Common myeloid progenitor, CD34-positive (primary cell): ENCODE measurements at places on chromosomes 16 and 17.

- DNase-seq = no peak
These were observed 105.5 kb downstream of the SPAG9 start for GRCh38 chr17:51015145-51015558.

- DNase-seq = peak; percentile 25
These were observed 19.6 kb upstream of the EEF2K start for GRCh38 chr16:22186517-22186916.

- DNase-seq = no peak
These were observed 2178.3 kb downstream of the TP53TG3F start for GRCh38 chr16:35637683-35638082.

DNA sequence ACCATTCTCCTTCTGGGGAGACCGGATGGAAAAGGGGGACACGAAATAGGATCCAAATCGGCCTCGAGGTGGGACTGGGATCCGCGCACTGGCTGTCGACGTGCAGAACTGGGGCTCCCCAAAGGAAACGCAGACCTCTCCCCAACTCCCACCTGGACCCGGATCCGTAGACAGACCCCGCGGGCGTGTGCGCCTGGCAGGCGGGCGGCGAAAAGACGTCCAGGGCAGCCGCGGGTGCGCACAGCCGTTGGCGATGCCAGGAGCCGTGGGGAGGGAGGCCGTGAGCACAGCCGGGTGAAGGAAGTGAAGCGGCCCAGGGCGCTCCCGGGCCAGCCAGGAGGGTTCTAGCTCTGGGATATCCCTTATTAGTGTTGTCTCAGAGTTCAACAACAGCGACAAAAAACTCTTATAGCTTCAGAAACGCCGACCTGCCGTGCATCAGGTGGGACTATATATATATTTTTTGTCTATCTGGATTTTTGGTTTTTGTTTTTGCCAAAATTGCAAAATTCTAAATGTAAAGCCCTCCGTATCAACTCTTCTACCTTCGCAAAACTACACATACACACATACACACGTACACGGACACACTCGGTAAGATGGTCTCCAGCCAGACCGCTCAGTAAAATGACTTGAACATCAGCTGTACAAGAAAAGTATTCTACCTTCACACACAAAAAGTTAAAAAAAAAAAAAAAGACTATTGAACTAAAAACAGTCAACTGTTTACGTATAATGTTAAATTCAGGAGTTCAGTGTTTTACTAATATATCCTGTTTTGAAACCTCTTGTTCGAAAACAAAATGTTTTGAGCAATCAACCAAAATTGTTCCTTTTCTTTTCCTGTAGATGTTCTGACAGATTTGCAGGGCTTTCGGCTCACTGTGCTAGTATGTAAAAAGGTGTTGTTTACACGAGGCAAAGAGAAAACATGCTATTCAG is 5.2 kb upstream of the AATF start:
- DNase-seq = no peak

GRCh38 chr16:85461814-85462713 is 151.1 kb upstream of the GSE1 start:
- peak; percentile 87 for DNase-seq

DNA sequence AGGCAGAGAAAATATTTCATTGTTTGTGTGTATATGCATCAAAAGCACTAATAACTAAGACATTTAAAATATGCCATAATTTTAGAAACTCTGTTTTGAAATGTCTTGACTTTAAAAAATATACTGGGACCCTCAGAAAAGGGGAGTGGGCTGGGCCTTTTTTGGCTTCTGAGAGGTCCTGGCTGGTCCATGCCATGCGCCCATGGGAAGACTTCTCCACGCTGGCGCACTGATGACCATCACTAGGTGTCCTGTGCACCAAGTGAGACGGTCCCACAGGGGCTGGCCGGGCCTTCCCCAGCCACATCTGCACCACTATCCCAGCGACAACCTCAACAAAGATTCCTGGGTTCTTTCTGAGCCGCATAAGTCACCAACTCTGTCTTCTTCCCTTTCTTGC is 27.0 kb upstream of the WFIKKN2 start:
- DNase-seq = no peak

GRCh38 chr17:50861822-50862528 is 4.2 kb downstream of the TOB1 start:
- DNase-seq = no peak

- no peak for DNase-seq
These were observed 239.7 kb downstream of the XYLT1 start for GRCh38 chr16:17230932-17231581.

DNA sequence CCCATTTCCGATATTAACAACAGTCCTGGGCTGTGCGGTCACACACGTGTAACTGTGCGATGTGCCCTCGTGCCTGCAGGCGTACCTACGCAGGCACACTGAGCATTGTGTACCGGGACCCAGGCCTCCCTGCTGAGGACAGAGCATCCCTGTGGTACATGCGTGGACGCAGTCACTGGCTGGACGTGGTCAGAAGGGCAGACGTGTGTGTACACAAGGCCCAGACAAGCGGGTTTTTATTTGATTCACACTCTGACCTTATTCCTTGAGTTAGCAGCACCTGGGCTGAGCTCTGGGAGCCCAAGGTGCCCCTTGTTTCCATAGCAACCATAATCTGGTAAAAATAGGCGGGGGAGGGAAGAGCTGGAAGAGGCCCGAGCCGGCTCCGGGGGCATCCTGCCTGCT is 19.5 kb downstream of the RAP1GAP2 start:
- DNase-seq = no peak

- no peak for DNase-seq
These were observed 24.3 kb upstream of the ZFPM1 start for GRCh38 chr16:88428616-88429386.

DNA sequence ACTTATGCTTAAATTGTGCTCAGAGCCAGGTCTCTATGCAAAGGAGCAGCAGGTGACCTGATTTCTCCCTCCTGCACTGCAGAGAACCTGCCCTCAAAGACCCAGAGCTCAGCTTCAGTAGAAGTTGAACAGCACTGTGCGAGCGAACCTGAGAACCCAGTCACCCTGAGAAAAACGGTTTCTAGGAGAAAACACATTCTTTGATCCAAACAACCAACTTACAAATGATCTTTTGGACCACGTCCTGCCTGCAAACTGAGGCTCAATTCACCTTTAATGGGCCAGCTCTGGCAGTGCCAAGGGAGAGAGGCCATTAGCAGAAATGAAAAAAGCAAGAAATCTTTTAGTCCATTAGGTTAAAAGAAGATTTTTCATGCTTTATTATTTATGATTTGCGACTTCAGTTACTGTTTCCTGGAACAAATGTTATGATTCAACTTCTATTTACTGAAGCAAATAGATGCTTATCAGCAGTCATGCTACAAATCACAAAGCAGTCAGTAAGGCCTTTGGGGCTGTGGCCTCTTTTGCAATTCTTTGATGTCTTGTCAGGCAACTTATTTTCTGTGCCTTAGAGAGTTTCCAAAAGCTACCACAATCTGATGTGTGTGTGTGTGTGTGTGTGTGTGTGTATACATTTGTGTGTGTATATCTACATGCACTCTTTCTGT is 65.7 kb upstream of the LRRC37A3 start:
- DNase-seq = peak; percentile 85

GRCh38 chr16:89153848-89154271 is 17.7 kb upstream of the CDH15 start:
- DNase-seq = peak; percentile 39

DNA sequence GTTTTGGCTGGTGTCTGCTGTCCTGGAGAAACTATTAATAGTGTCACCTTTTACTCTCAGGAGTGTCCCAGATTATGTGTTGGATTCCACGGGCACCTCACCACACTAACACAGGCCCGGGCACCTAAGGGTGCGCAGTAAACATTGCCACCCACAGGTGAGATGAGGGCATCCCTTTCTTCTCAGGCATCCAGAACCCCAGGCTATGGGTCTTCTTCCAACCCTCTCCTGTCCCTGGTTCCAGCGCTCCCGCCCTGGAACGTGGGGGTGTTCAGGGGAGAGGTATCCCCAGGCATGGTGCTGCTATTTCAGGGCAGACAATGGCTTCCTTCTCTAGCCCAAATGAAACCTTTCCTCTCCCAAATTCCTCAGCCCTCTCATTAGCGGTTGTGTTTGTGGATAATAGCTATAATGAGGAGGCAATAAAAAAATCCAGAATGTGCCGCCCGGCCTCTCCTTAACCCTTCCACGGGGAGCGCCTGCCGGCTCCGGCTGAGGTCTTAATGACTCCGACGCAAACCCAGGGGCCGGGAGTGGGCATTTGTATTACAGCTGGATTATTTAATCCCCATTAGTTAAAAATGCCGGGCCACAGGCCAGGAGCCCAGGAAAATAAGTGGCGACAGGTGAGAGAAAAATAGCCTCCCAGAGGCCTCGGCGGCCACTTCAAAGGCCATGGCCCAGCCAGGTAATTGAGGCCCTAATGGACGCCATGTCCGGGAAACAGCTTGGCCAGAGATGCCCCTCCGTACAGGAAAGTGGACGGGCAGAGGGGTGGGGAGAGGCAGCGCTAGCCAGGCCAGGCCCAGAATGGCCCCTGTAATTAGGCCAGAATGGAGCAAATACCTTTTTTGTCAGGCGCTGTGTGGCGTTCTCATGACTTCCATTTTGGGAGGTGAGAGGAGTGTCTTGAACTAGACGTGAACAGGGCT is 102.8 kb downstream of the IRX5 start:
- DNase-seq = no peak

DNA sequence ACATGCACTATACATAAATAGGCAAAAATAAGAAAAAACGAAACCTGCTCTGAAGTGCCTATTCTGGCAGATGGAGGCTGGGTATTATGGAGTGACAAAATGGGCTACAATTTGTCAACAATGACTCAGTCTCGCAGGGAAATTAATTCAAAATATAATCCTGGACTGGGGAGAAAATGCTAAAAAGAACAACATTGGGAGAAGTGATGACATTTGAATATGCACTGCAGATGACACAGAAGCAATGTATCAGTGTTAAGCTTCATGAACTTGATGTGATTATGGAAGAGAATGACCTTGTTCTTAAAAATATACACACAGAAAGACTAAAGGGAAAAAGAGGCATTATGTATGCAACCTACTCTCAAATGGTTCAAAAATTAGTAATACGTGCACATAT is 74.8 kb upstream of the PSMD7 start:
- DNase-seq = no peak

DNA sequence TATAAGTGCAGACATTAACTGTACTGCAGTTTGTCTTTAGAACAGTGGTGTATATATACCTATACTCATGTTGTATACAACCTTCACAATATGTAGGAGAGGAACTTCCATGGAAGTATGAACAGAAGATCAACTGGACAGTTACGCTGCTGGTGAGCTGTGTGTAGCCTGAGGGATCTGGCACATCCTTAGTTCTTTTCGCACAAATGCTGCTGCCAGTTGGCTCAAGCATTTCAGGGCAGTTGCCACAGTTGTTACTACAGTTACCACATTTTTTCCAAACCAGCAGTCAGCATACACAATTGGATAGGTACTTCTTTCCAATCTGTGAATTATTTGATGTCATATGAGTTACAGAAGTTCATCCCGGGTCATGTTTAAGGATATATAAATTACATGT is 539.6 kb upstream of the HSBP1 start:
- no peak for DNase-seq

GRCh38 chr17:51818777-51819176 is 339.7 kb downstream of the CA10 start:
- no peak for DNase-seq
